Fibroblast of skin of left biceps (primary cell): ENCODE measurements at places on chromosomes 7 and 10.

DNA sequence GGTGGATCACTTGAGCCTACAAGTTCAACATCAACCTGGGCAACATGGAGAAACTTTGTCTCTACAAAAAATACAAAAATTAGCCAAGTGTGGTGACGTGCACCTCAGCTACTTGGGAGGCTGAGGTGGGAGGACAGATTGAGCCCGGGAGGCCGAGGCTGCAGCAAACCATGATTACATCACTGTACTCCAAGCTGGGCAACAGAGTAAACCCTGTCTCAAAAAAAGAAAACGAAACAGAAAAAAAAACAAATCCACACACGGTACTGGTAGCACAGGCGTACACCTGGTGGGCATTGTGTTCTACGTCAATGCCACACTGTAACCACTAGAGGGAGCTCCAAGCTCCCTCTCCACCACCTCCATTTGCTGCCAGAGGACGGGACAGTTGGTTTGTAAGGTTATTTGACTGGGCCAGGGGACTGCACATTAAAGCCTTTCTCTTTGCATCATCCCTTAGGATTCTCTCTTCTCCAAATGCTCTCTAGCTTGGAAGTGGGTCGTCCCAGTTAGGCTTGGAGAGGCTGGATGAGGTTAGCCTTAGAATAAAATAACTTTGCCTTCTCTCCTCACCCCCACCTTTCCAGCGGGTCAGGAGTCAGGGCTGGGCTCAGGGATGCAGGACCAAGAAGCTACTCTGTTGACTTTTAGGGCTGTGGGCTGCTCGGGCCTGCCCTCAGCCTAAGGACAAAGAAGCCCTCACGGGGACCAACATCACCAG is 130.8 kb downstream of the SORBS1 start:
- peak; percentile 10 for DNase-seq

DNA sequence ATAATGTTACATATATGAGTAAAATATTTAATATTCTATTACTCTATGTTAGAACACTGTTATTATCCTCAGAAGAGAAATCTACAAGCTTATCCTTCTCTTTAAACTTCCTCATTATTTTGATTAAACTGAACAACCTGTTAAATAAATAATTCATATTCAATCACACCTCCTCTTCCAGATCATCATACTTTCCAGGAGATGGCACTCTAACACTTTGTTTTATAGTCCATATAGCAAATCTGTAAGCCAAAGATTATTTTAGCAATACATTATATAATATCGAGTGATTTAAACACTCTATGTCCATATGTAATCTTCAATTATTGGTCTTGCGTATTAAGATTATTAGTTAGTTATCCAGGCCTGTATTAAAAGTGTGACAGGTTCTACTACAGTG is 694.1 kb downstream of the ANKRD7 start:
- no peak for DNase-seq

DNA sequence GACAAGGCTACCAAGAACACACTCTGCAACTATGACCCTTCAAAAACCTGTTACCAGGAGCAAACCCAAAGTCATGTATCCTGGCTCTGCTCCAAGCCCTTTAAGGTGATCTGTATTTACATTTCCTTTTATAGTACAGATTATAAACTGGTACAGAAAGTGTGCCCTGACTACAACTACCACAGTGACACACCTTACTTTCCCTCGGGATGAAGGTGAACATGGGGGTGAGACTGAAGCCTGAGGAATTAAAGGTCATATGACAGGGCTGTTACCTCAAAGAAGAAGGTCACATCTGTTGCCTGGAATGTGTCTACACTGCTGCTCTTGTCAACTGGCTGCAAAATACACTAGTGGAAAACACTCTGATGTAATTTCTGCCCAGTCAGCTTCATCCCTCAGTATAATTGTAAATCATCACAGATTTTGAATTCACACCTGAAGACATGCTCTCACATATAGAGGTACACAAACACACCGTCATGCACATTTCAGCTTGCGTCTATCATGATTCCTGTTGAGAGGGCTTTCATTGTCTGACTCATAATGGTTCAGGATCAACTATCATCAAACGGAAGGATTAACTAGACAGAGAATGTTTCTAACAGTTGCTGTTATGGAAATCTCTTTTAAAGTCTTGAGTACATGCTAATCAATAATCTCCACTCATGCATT is 318.3 kb downstream of the NXPH1 start:
- no peak for DNase-seq

GRCh38 chr10:88525371-88526069 is 57.6 kb downstream of the RNLS start:
- no peak for DNase-seq

GRCh38 chr7:85840554-85840953 is 653.7 kb upstream of the SEMA3D start:
- no peak for DNase-seq
